Bronchial epithelial cell (primary cell): ENCODE measurements at places on chromosomes 6 and 20.
A peak's percentile ranks its signal among the peaks of the same experiment; 100 is the strongest.

GRCh38 chr20:47466704-47467459 is 34.8 kb upstream of the NCOA3 start:
- no peak for DNase-seq

- no peak for DNase-seq
Measured at GRCh38 chr6:140370976-140371870, 996.8 kb upstream of the CITED2 start.

GRCh38 chr20:60007464-60007863 is 49.2 kb downstream of the CDH26 start:
- DNase-seq, result no peak

DNA sequence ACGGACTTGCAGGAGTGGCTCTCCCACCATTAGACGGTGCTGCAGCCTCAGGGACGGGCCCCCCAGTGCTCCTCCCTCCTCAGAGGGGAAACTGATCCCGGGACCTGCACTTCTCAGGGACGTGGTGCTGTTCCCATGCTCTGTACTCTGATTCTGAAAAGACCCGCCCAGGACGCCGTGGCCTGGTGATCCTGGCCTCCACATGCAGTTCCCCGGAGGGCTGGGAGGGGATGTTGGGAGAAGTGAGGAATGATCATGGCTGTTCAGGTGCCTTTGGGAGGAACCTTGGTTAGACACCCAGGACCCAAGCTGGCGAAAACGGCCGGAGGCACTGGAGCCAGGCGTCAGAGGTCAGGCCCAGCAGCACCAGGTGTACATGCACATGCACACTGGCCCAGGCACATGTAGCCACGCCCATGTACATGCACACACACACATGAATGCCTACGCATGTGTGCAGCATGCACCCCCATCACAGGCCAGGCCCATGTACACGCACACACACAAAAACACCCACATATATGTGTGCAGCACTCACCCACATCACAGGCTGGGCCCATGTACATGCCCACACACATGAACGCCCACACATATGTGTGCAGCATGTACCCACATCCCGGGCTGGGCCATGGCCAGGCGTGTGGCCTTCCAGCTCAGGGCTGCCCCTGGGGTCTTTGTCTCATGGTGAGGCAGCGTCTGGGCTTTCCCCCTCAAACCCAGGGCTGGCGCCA is 52.6 kb upstream of the DACT2 start:
- DNase-seq, result no peak

DNA sequence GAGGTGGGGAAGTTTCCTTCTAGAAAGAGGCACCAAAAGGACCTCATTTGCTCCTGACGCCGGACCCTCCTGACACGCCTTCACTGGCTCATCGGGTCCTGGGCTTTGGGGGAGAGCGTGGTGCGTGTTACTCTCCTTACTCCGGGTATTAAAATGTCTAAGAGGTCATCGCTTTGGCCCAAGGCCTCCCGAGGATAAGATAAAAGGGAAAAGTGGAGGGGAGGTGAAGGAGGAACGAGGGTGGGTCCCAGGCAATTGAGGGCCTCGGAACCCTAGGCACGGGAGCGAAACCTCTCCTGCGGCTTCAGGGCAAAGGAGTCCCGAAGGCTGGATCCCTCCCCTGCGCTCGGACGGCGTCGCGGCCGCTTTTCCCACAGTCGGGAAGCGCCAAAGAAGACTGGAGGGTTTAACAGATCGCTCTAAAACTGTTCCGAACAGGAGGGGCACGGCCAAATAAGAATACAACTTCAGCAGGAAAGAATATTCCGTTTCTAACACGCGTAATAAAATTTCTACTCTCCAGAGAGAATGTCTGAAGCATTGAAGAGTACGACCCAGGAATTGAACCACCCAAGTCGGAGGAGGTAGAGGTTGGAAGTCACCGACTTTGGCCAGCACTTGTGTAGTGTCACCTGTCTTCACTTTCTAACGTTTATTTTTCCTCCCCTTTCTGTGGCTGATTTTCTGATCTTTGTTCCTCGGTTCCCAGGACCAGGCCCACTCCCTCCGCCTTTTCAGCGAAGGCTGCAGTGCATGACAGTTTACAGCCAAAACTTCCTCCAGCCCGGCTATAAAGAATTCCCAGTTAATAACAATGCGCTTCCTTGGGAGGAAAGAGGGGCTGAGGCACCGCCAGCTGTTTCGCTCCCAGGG is 2.1 kb upstream of the TBXT start:
- no peak for DNase-seq

DNA sequence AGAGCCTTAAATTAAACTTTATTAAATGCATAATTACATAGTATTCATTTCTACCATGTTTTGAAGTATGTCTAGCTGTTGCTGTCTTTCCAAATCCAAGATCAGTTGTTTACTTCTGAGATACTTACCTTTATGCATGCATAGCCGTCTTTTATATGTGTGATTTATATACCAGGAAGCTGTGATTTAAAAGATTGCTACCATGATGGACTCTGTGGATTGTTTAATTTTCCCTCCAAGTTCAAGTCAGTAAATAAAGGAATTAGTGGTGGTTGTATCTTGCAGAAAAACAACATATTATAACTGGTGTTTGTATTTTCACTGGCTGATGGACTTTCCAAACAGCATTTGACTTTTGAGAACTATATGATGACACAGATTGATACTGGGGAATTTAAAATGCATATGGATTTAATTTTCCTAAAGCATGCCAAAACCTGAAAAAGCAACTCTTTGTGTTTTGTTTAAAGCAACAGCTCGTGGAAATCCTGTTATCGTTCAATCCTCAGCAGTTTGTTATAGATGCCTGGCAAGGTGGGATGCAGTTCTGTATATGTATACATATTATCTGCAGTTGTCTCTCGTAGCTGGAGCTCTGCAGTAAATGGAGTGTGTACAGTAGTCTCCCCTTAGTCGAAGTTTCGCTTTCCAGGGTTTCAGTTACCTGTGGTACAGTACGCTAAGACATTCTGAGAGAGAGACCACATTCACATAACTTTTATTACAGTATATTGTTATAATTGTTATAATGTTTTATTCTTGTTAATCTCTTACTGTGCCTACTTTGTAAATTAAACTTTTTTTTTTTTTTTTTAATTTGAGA is 77.1 kb downstream of the CBFA2T2 start:
- no peak for DNase-seq

- peak; percentile 46 for DNase-seq
Measured at GRCh38 chr6:21953831-21954801, 342.7 kb downstream of the PRL start.

DNA sequence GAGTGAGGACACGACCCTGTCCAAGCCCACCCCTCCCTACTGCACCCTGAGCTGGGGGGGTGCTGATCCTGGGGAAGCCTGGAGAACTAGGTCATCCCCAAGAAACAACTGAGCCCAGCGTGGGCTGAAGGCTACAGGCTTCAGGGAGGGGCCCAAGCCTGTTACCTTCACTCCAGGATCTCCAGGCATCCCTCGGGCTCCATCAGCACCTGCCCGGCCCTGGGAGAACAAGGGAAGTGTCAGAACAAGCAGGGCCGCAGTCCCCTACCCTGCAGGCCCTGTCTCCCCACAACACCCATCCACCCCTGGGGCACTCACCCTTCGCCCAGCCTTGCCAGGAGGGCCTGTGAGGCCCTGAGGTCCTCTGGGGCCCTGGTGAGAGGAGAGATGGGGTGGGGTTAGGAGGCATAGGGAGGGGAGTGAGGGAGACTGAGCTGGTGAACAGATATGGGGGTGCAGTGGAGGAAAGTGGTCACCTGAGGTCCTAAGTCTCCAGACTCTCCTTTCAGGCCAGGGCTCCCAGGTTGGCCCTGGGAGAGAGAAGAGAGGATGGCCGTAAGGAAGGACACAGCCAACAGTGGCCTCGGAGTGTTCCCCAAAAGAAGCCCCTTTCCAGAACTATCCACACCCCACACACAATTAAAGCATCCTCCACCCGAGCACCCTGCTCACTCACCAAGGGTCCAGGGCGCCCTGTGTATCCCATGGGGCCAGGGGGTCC is 13.4 kb downstream of the COL11A2 start:
- no peak for DNase-seq

DNA sequence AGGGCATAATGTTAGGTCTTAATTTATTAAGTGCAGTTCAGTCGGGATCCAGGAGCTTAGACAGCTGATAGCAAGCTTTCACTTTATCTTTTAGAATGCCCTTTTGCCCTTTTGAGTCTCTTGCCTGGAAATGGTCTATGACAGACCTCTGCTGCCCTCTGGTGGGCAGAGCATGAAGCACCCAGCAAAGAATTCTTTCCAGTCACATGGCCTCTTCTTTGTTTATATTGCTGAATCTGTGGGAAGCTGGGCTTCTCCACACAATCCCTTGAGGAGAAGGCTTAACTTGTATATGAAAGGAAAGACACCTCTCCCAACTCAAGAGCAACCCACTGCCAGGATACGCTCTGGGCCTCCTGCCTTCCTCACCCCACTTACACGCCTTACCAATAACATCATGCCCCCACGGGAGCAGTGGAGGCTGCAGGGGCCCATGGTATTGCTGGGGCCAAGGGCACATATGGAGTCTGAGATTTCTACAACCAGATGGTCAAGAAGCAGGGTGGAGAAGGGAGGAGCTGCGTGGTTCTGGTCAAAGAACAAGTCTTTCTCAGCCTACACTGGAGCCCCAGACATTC is 20.4 kb downstream of the WFDC3 start:
- DNase-seq, result peak; percentile 67

DNA sequence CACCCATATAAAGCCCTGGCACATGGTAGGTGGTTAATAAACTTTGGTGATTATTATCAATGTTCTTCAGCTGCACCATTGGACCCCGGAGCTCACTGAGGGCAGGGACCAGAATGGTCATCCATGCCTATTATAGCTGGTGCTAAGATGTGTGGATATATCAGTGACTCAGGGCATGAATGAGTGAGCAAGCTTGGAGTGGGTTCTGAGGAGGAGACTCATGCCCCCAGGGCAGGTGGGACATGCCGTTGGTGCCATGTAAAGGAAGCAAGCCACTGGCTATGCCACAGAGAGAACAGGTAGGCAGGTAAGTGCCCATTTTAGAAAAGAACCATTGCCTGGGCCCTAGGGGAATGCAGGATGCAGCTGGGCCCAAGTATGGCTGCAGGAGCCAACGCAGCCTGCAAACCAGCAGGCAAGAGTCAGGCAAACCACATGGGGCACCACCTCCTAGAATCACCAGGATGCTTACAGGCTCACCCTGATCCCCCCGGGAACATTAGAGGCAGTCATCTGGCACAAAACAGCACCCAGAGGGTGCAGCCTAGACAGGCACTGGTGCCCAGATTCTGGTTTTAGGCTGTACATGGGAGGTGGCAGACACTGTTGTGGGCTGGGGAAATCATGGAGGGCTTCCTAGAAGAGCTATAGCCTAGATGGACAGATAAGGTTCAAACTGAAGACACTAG is 23.5 kb downstream of the PLAGL2 start:
- no peak for DNase-seq

DNA sequence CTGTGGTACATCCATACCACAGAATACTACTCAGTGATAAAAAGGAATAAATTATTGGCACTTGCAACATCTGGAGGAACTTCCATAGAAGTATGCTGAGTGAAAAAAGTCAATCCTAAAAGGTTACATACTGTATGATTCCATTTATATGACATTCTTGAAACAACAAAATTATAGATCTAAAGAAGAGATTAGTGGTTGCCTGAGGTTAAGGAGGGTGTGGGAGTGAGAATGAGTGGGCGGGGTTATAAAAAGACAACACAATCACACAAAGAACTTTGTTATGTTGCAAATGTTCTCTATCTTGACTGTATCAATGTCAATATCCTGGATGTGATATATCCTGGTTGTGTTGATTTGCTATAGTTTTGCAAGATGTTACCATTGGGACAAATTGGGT is 21.2 kb downstream of the SNRPB start:
- no peak for DNase-seq

- DNase-seq, result no peak
Measured at GRCh38 chr6:160739955-160740354, 37.9 kb downstream of the PLG start.

DNA sequence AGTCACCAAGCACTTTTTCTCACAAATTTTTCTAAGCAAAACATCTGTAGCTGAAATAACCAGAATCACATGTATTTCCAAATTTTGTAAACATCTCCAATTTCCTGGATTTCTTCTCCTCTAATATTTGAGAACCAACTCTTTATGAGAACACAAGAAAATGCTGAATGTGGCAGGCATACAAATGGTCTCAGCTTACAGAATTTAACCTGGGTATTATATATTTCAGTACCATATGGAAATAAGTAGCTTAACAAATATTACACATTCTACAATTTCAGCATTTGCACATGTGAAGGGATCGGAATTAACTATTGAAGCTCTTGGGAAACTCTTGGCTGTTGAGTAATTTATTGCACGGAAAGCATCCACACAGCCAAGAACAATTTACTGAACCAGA is 92.5 kb downstream of the TBXT start:
- DNase-seq, result no peak

DNA sequence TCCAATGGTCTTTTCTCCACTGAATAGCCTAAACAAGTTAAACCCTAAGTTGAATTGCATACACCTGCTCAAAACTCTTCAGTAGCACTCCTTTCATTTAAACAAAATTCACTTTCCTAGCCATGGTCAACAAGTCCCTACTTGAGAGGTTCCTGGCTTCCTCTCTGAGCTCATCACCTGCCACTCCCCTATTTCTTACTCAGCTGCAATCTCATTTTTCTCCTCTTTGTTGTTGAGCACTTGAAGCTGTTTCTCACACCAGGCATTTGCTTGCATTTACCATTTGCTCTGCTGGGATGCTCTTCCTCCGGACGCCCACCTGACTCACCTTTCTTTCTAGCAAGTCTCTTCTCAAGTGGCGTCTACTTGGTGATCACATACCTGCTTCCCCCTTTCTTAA is 38.5 kb downstream of the EDN1 start:
- DNase-seq, result peak; percentile 99

- DNase-seq, result no peak
Measured at GRCh38 chr20:6664574-6664973, 102.9 kb upstream of the BMP2 start.

DNA sequence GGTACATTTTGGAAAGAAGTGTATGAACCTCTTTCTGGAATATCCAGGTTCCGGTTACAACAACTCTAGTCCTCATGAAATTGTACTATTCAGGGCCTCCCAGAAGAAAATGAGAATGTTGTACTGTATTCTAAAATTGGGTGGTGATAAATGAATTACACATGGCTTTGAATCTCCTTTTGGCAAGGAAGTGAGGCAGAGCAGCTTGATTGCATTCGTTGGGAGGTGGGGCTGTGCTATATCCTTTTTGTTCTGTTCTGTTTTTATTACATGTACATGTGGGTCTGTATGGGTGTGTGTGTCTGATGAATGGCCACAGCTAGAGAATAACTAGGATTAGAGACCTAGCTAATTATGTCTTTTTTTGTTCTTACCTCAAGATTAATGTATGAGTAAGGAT is 37.8 kb upstream of the SNRPB2 start:
- no peak for DNase-seq

DNA sequence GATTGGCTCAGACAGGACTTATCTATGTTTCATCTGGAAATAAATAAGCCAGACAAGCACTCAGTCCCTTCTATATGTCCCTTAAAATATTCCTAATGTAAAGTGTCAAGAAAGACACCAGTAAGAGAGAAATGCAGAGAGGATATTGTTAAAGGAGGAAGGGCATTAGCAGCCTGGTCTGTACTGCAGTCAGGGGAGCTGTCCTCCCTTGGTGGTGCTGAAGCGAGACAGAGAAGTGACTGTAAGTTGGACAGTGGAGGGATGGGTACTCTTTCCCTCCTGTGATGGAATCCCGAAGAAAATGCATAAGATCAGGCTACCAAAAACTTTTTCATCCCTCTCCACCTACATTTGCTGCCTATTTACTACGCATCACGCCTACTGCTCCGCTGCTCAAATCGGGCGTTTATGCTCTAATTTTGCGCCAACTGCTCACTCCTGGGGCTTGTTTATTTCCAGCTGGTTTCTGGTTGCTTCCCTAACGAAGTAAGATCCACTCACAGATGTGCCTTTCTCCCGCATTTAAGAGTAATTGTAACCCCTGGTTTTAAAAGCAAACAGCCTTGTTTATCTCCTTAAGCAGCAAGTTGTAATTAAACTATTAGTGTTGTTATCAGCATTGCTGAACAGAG is 35.2 kb downstream of the PHACTR1 start:
- peak; percentile 34 for DNase-seq
